Activated CD4-positive, alpha-beta T cell treated with anti-CD3 and anti-CD28 coated beads, Interleukin-2, Interleukin-6, amounts not matched to agents 100 ng/mL and 50 ng/mL, durations not matched to agents 16 hours and 8 hours (primary cell): ENCODE measurements at places on chromosomes 7 and 10.
A peak's percentile ranks its signal among the peaks of the same experiment; 100 is the strongest.

GRCh38 chr7:46133072-46133471 is 212.0 kb upstream of the IGFBP3 start:
- no peak for DNase-seq

DNA sequence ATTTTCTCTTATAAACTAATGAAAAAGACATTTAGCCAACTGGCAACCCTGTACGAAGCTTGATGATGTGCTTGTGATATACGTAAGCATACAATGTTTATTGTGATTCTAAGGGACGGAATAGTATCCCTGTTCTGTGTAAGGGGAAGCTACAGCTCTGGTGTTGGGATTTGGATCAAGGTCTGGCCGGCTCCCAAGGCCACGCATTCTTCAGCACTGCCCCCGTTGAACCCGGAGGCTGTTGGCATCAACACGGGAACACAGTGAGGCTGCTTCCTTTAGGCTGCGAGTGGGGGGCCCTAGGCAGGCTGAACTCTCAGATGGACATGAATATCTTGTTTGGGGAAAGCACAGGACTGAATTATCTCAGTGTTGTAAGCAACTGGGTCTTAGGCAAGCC is 180.6 kb downstream of the CAMK1D start:
- no peak for DNase-seq

DNA sequence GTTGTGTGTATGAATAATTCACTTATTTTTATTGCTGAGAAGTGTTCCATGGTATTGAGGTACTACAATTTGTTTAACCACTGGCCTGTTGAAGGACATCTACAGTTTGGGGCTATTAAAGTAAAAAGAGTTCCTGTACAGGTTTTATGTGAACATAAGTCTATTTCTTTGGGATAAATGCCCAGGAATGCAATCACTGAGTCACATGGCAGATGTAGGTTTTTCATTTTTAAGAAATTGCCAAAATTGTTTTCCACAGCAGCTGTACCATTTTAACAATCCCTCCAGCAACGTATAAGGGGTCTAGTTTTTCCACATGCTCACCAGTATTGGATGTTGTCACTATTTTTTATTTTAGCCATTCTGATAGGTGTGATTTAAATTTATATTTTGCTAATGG is 243.9 kb downstream of the TNS3 start:
- no peak for DNase-seq

- peak; percentile 45 for DNase-seq
Observed at GRCh38 chr7:136131304-136131630, 154.1 kb upstream of the MTPN start.

- no peak for DNase-seq
Observed at GRCh38 chr10:109769966-109770365, 153.3 kb downstream of the XPNPEP1 start.

- no peak for DNase-seq
Observed at GRCh38 chr10:74932648-74933047, 106.2 kb downstream of the KAT6B start.

- no peak for DNase-seq
Observed at GRCh38 chr10:37263304-37263703, 137.9 kb downstream of the ANKRD30A start.

- DNase-seq, result no peak
Observed at GRCh38 chr7:37536706-37537105, 88.0 kb upstream of the ELMO1 start.

DNA sequence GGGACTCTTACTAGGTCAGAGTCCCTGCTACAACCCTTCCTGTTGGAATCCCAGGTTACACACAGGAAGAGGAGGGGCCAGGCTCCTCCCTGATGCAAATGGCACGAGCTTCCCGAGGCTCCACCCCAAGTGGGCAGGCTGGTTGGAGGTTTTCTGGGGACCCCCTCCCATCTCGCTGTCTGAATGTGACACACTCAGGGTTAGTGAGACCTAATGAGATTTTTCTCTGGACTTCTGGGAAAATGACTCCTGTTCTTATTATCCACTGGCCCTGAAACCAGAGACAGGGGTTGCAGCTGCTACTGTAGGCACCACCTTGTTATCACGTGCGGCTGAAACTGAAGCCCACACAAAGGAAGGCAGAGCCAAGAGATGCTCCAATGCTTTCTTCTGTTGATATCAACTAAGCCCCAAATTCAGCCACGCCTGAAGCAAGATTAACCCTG is 103.3 kb downstream of the FAM107B start:
- DNase-seq, result no peak

- DNase-seq, result no peak
Observed at GRCh38 chr7:39637963-39638485, 14.7 kb downstream of the RALA start.

GRCh38 chr7:5532536-5533335 is 109.1 kb upstream of the TNRC18 start:
- peak; percentile 72 for DNase-seq

DNA sequence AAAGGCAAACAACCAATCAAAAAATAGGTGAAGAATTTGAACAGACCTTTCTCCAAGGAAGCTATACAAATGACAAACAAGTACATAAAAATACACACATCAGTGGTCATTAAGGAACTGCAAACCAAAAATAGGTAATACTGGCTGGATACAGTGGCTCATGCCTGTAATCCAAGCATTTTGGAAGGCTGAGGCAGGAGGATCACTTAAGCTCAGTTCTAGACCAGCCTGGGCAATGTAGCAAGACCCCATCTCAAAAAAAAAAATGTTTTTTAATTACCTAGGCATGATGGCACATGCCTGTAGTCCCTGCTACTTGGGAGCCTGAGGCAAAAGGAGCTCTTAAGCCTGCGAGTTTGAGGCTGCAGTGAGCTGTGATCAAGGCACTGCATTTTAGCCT is 19.3 kb downstream of the CDCA7L start:
- DNase-seq, result no peak

DNA sequence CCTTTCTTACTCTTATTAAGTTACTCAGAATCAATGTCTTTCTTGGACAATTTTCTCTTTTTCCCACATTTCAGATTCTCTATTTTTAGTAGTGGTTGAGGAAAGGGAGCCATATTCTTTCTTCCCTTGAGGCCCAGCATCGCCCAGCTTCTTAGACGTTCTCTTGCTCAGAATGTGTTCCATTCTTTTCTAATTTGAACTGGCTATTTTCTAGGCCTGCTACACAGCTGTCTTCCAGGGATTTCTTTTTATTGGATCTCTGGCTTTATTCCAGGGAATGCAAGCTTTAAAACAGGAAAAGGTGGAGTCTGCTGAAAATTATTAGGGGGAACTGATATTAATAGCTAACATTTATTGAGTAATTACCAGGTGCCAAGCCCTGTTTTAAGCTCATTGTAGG is 58.3 kb downstream of the WIPF3 start:
- DNase-seq, result no peak

DNA sequence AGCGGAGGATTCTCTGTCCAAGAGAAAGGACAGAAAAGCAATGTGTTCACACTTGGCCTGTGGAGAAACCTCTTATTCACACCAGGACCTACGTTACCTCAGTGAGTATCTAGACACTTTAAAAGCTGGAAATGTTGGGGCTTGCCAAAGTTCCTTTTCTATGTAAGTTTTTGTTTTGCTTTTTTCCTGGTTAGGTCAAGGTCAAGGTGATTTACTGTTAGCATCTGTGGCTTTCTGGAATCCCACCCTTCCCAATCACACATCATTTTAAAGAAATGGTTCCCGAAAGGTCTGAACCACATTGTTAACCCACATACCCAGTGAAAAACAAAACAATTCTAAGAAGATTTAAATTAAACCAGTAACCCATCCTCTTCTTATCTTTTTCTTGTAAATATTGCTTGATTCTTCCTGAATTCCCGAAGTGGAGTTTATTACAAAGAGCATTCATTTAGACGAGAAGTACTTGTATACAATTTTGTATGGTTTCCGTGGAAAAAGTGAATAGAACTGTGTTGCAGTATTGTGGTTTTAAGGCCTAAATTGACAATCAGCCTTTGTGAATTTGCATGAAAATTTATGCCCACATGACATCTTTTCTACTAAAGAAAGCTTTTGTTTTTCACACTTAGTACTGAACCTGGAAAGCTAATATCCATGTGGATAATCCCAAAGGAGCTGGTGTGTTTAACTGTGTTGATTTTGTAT is 827.0 kb upstream of the IGFBP3 start:
- DNase-seq, result no peak

DNA sequence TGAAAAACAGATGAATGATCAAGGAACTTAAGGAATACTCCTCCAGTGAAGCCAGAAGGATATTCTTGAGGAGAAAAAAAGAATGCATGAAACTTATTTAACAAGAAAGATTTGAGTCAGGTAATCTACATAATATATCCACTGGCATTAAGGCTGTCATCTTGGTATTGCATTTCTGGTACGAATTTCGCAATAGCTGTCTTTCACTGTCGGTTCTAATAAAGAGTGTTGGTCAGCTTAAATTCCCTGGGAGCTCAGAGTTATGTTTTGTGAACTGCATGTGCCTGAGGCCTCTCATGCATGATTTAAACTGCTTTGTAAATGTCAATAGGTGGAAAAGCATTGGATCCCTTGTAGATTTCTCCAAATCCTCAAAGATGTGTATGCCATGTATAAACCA is 565.3 kb upstream of the GALNT17 start:
- DNase-seq, result no peak

- no peak for DNase-seq
Observed at GRCh38 chr10:78740976-78741915, 327.5 kb upstream of the ZMIZ1 start.

DNA sequence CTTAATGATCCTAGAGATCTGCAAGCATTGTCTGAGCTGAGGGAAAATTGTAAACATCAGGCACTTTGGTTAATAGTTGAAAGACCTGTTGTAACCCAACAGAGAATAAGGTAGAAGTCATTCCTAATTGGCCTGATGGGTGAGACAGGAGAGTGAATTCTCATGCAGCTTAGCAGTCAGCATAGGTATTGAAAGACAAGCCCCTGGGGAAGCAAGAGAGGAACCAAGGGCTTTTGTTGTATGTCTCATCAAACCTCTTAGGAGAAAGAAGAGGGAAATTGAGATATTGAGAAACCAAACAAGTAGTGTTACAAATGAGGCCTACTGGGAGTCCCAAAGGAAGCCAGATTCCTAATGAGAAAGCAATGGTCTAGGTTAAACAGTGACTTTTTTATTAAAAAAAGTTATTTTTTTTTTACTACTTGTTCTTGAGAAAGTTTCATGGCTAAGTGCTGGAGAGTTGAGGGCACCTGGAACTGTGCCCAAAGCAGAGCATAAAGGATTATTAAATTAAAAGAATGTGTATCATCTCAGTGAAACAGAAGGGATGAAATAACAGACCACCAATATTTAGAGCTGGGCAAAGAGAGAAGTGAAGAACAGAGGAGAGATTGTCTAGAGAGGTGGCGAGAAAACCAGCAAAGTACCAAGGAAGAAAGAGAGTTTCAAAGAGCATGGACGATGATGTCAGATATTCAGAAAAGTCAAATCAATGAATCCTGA is 168.9 kb downstream of the CDK14 start:
- no peak for DNase-seq

- no peak for DNase-seq
Observed at GRCh38 chr10:11869743-11870460, 46.7 kb downstream of the PROSER2 start.

DNA sequence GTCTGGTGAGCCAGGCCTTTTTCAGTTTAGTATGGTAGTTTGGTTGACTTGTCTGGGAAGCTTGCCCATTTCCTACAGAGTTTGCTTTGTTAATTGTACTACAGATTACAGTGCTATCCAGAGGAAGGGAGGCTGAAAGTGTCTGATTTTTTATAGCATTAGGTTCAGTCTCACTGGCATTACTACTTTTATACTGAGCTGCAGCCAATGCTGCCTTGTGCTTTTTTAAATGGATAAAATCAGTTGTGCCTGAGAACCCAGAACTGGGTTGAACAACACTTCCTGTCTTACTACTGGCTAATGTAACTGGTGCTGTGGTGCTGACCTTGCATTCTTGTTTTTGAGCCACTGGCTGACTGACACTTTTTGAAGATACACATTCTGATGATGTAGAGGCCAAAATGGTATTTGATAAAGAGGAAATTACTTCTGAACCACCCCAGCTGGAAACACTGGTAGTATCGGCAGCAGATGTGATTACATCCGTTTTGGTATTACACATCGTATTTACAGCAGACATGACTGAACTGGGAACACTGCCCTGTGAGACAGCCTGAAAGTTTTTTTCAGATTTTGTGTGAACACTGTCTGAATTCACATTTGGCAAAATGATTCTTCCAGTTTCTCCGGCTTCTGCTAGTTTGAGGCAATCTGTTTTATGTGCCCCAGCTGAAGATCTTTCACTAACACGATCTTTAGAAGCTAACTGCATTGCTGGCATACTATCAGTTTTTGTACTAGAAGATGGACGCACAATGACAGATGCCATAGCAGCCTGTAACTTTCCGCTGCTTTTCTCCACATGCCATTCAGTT is 74.1 kb downstream of the NRBF2 start:
- DNase-seq, result peak; percentile 51

DNA sequence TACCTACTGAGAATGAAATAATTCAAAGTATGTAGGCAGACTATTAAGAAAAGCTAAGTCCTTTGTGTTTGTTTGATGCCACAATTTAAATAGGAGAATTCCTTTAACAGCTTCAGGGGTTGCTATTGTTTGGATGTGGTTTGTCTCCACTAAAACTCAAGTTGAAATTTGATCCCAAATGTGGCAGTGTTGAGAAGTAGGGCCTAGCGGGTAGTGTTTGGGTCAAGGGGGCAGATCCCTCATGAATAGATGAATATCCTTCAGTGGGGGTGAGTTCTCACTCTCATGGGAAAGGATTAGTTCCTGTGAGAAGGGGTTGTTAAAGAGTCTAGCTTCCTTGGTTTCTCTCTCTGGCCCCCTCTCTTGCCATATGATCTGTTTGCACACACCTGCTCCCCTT is 97.0 kb downstream of the HGF start:
- no peak for DNase-seq

GRCh38 chr7:143416565-143417149 is 8.0 kb upstream of the EPHA1 start:
- peak; percentile 59 for DNase-seq

DNA sequence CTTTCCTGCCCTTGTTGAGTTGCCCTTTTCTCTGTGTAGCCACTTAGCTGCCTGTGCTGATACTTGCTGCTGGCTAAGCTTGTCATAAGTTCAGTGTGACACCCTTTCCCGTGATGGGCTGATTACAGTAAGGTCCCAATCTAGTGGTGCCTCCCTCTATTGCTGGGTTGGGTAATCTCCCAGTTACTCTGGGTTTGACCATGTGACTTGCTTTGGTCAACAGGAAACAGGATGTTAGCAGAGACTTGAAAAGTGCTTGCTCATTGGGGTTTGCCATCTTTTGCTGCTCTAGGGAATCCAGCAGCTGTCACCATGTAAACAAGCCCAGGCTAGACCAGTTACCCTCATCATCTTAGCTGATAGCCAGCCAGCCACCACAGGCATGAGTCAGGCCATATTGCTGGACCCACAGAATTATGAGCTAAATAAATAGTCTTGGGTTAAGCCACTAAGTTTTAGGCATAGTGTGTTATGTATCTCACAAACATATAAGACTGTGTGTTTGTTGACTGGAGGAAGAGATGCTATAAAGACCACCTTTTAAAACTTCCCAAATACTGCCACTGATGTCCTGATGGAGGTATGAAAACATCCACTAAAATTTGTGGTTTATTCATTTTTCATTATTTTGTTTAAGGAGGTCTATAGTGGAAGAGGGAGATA is 4.0 kb upstream of the LEP start:
- peak; percentile 76 for DNase-seq

GRCh38 chr10:70222340-70222794 is 10.9 kb downstream of the PPA1 start:
- peak; percentile 42 for DNase-seq

GRCh38 chr10:122078965-122079795 is 90.2 kb downstream of the TACC2 start:
- no peak for DNase-seq

- no peak for DNase-seq
Observed at GRCh38 chr10:91587710-91588638, 44.9 kb downstream of the PPP1R3C start.

- no peak for DNase-seq
Observed at GRCh38 chr7:103132995-103133688, 15.8 kb downstream of the NAPEPLD start.
